ENCODE measurements at places on chromosomes 2 and 18.

- no peak for DNase-seq
Observed at GRCh38 chr2:960061-960736, 9.6 kb downstream of the SNTG2 start.

DNA sequence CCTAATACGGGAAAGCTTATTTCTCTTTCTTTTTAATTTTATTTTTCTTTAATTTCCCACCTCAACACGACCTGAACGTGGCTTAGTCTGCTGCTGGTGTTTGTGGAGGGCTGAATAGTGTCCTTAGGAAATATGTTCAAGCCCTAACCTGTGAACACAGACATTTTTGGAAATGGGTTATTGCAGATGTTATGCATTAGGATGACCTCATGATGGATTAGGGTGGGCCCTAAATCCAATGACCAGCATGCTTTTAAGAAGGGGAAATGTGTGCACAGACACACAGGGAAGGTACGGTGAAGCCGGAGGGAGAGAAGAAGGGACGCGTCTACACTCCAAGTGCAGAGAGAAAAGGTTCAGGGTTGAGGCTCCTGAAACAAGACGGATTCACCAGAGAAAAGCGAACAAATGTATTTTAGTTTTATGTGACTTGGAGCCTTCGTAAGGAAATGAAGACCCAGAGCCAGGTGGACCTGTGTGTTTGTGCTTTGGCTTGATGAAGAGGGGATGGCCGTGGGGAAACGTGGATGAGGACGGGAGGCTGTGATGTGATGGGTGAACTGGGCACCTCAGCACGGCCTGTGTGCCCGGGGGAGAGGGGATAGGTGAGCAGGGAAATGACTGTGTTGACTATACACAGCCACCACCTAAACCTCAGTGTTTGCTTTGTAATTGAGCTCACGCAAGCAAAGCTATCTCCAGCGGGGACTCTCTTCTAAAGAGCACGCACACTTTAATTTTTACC lies 37.5 kb downstream of the RTP5 start:
- no peak for DNase-seq

GRCh38 chr2:67526283-67526682 lies 129.2 kb downstream of the ETAA1 start:
- DNase-seq: no peak

DNA sequence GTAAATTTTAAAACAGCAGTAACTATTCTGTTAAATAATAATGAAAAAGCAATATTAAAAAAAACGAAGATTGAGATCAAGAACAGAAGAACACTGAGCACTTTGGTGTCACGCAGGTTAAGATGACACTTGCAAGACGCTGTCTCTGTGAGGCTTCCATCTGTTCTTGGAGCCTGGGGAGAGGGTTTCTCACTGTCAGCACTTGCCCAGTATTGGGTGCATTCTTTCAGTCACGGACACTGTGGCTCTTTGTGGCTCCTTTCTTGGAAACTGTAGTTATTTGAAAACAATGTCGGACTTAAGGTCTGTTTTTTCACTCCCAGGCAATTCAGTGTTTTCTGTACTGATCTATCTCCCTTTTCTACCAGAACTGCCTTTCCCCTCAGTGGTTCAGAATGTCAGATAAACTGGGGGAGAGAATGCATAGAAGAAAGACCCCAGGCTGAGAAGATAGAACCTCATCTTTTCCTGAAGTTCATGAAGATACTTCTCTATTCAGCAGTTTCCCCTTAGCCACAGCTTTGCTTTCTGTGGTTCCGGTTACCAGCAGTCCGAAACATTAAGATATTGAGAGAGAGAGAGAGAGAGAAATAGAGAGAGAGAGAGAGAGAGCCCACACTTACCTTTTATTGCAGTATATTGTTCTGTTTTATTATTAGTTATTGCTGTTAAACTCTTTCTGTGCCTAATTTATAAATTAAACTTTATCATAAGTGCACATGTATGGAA lies 283.3 kb downstream of the DCDC2C start:
- no peak for DNase-seq

DNA sequence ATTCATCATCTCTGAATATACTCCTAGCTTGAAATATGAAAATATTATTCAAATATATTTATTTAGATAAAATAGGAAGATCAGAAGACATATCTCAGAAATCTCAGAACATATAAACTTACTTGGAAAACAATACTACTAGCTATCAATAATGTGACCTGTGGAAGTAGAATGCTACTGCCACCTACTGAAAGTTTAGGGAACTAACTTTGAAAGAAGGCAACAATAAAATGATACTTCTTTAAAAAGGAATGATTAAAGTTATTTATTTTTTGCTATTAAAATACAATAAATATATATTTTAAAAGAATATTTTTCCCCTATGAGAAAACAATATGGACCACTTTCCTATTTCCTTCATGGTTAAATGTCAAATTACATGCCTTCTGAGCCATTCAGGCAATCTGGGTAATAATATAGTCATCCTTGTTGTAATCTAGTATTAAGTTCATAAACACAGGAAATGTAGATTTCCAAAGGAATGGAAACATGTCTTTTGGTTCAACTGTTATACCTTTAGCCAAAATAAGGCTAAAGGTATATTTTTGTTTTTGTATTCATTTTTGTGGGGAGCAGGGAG lies 26.0 kb downstream of the ACADL start:
- DNase-seq: no peak

- DNase-seq: no peak
Observed at GRCh38 chr2:7427293-7428060, 510.3 kb downstream of the RNF144A start.

DNA sequence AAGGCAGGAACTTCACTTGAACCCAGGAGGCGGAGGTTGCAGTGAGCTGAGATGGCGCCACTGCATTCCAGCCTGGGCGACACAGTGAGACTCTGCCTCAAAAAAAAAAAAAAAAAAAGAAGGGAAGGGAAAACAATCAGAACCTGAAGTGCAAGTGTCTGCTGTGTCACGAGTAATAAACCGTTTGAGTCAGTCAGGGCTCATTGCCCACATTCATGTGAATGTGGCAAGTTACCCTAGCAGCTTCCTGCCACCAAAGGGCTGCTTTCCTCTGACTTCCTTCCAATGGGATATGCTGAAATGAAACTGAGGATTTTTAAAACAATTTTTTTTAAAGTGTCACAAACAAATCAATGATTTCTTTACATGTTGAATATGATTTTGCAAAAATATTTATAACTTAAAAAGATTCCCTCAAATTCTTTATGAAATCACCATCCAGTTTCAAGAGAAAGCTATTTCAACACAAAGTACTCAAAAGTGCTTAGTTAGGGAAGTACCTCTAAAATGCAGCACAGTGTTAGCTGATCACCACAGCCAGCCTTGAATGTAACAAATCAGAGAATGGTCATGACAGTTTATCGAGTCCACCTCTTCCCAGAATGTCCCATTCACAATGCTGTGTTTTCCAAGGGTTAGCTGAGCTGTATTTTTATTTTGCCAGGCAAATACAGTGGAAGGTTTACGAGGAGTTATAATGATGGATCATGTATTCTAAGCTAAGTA lies 36.4 kb downstream of the WDSUB1 start:
- no peak for DNase-seq

GRCh38 chr2:28656937-28657615 lies 94.6 kb upstream of the PPP1CB start:
- no peak for DNase-seq

DNA sequence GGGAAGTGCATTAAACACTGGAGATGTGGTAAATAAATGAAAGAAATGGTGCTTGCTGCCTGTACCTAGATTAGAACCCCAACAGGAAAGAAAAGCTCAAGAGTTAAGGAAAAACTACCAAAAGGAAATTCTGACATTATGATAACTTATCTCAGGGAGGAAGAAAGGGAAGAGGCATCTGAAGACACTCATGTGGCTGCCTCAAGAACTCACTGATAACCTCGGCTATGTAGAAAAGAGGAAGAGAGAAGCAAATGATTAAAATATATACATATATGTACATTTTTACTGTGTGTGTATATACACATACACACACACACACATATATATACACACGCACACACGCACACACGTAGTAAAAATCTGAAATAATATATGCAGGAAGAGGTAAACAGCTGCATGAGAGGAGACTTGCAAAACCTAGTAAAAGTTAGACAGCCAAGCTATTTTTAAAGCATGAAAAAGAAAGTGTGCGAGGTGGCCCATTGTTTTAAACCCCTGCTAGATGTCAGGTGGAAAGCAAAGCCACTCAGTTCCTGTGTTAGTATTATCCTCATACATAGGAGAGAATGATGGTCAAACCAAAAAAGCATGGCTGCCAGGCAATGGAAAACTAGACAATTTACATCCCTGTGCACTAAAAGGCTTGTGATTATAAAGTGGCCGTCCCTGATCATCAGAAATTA lies 483.0 kb upstream of the NRP2 start:
- DNase-seq: no peak

DNA sequence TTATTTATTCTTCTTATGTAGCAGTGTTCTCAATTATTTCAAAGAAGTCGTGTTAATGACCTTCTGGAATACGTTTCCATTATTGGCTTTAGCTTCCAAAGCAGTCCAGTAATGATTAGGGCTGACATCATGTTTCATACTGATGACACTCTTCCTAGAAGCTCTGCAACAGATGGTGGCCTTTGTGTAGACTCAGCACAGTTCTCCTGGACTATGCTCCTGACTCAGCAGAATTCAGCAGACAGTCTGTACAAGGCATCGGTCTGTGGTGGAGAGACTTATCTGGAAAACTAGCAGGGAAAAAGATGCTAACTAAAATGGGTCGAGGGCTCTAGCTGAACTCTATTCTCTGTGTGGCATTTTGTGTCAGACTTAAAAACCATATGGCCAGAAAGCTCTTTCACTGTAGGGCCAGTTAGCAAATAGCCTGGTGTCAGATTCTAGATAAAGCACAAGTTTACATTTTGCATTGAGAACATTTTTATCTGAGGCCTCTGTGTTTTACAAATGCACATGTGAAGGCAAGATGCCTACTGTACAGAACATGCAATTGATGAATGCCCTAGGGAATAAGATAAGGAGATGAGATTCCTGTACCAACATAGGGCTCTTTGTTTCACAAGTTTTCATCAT lies 35.1 kb downstream of the GULP1 start:
- DNase-seq: no peak

DNA sequence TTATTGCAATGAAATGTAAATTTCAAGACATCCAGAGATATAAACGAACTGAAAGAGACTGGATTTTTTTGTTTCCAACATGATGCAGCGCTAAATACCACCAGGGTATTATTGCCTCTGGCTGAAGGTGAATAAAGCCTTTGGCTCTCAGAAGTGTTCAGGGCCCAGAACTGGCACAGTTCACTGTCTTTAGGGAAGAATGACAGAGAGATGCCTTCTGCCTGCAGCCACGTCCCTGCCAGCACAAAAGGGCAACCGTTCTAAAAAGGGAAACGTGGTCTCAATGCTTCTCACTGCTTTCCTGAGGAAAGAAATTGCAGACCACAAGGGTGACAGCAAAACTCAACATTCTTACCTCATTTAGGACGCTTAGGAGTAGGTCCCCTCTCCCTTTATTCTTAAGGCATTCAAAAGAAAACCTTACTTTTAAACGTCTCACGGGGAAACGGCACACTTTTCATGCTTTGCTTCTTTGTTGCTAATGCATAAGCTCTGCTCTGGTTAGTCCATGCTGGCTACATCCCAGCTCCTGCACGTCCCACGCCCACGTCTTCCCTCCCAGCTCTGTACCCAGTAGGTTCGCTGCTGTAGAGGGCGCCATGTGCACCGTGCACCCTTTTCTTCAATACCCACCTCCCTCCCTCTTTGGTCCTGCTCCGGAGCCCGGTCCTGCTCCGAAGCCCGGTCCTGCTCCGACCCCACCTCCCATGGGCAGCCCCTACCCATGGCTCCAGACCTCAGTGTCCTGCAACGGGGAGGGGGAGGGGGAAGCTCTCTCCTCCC lies 171.0 kb downstream of the HRH4 start:
- no peak for DNase-seq

DNA sequence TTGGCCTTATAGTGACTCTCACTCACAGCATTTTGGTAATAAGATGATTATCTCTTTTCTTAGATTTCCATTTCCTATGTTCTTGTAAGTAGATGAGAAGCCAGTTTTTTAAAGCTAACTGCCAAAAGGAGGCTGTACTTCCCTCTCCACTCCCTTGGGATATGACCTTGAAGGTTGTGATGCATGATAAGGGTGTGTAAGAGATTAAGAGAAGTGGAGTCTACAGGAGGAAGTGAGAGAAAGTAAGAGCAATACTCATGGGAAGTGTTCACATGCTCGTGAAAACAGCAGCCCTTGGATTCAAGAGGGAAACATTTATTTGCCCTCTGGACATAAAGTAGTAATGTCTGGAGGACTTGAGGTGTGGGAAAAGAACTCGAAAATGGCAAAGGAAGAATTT lies 171.5 kb downstream of the EVA1A start:
- no peak for DNase-seq

- DNase-seq: no peak
Observed at GRCh38 chr2:65275141-65275915, 47.7 kb downstream of the ACTR2 start.

DNA sequence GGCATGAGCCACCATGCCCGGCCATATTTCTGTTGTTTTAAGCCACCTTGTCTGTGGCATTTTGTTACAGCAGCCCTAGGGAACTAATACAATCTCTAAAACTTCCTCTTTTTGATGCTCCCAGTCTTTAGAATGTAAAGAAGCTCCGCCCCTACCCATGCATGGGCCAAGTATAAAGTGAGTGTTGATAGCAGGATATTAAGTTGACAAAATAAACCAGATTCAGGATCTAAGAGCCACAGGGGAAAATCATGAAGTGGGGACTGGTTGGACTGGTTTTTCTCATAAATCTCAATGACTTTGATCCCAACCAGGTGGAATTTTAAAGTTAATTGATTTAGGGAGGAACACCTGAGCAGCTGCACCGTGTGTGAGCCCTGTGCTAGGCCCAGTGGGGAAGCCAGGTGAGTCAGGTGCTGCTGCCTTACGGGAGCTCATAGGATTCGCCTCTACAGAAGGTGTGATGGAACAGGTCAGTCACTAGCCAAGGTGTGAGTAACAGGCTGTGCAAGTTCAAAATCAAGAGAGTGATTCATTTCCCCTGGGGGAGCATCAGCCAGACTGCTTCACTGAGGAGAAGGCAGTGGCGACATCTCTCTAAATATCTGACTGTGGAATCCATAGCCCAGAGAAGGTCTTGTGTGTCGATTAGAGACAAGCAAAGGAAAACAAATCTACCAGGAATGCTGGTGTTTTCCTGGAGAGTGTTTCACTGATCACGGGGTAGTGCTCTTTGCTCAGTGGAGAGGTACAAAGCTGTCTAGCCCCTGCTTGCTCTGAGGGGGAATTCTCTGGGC lies 63.0 kb upstream of the MSH2 start:
- no peak for DNase-seq

- DNase-seq: no peak
Observed at GRCh38 chr2:46273919-46274318, 23.3 kb upstream of the EPAS1 start.

Data from stimulated activated CD4-positive, alpha-beta T cell treated with anti-CD3 and anti-CD28 coated beads, Interleukin-15, amount 100 ng/mL, for 1 hour (primary cell).